ENCODE measurements at places on chromosomes 13 and 19.

DNA sequence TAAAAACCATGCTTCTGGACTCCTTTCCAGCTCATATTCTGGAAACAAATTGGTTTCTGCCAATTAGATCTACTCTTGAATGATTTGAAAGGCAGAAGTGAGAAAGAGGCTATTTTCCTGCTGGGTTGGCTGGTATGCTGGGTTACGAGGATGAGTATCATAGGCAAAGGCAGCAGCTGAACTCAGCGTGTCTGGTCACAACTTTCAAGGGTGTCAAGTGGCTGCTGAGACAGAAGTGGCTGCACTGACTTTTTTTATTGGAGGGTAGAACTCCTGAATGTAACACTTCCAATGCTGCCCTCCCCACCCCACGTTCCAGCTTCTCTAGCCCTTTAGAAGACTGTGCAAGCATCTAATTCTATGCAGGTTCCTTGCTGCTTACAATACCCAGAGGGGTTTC lies 8.3 kb upstream of the DZIP1 start:
- DNase-seq, result no peak

GRCh38 chr19:49767381-49767780 lies 580 bp downstream of the AP2A1 start:
- DNase-seq, result no peak

DNA sequence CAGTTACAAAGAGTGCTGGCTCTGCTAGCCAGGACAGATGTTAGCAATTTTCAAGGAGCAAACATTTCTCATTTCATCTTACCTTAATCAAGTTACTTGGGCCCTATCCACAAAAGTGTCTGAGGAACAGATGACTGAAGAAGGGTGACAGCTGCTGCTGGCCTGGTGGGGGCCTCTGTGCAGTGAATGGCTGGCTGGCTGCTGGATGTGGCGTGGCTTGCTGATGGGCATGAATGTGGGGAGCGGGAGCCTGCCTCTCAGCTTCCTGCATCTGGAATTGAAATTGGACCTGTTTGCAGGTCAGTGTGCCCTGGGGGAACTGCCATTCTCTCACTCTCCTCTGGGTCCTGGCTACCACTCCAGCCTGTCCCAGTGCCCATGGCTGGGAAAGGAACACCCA lies 94.7 kb downstream of the RGCC start:
- DNase-seq, result no peak

GRCh38 chr13:21542563-21542962 lies 61.4 kb downstream of the MICU2 start:
- no peak for DNase-seq

GRCh38 chr13:24675806-24676570 lies 4.2 kb upstream of the ATP12A start:
- no peak for DNase-seq

DNA sequence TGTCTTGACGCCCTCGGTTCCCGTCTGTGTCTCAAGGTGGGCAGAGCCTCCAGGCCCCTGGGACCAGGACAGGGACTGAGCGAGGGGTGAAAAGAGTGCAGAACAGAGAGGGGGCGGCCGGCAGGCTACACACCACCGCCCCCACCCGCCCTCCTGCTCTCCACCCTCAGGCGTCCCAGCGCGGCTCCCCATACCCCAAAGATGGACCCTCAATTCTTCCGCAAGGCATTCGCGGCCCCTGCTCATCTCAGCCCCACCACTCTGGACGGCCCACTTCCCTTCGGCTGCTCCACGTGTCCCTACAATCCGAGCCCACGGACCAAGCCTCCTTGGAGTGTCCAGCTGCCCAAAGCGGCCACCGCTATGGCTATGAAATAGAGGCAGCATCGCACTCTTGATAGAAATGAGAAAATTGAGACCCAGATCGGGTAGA lies 1.8 kb downstream of the KLF16 start:
- DNase-seq, result no peak

DNA sequence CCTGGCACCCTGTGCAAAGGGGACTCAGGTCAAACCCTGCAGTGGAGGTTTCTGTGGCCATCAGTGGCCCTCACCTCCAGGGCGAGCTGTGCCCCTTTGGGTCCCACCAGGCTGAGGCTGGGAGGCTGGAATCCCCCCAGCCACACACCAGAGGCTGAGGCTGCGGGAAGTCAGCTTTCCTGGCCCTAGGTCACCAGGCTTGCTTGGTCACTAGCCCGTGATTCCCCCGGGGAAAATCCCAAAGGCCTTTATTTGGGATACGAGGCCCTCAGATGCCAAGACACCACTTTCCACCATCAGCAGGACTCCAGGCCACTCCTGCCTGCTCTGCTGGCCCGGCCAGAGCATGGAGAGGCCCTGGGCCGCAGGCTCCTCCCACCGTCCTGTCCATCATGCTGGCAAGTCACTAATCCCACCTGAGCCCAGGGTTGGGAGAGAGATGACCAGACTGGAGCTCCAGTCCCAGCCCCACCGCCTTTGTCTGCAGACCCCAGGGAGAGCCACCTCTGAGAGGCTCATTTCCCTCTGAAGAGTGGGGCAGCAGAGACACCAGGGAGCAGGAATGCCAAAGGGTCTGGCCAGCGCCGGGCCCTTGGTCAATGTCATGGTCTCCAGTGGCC lies 4.7 kb downstream of the NKPD1 start:
- no peak for DNase-seq

GRCh38 chr13:91699863-91700262 lies 301.4 kb downstream of the GPC5 start:
- no peak for DNase-seq

GRCh38 chr19:4429771-4430171 lies 27.3 kb downstream of the CHAF1A start:
- DNase-seq, result no peak

DNA sequence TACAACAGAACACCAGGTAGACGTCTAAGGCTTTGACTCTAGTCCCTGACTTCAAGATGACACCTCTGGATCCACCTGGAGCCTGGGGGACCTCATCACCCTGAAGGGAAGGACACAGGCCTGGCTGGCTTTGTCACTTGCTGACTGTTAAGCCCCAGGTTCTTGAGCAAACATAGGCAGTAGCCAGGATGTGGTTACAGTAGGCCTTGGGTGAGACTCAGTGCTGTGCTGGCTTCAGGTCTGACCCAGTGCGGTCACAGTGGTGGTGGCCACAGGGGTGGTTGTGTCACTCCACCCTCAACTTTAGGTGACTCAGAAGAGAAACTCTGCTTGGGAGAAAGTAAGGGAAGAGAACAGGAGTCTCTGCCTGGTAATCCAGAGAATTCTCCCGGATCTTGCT lies 497.8 kb downstream of the UQCRFS1 start:
- DNase-seq, result no peak

- no peak for DNase-seq
These were observed 375.0 kb downstream of the PCDH9 start for GRCh38 chr13:66855131-66855530.

DNA sequence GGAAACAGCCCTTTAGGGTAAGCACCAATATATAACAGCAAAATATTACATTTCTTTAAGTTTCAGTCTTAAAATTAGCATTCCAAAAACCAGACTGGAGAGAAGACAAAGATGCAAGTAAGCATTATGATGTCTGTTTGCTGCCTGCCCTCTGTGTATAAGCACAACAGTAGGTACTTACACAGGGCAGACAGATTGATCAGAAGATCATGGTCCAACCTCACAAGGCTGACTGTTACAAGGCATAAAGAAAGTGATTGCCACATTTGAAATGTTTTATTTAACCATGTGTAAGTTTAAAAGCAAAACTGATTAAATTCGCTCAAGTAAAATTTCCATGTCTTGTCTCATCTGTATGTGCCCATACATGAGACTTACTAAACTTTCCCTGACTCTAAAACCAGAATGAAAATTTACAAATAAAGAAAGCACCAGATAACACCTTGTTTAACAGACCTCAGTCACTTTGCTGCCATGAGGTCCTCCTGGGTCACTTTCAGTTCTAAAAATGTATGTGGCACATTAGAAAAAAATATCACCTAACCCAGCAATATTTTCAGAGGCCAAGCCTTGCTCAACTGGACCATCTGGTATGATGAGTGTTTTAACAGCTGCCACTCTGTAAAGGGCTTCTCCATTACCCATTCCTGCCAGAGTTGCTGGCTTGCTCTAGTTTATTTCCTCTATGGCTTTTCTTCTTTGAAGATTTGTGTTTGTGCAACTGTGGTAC lies 297.0 kb downstream of the RBM26 start:
- DNase-seq, result no peak

- no peak for DNase-seq
These were observed 382.8 kb upstream of the ZNF507 start for GRCh38 chr19:31962561-31962996.

DNA sequence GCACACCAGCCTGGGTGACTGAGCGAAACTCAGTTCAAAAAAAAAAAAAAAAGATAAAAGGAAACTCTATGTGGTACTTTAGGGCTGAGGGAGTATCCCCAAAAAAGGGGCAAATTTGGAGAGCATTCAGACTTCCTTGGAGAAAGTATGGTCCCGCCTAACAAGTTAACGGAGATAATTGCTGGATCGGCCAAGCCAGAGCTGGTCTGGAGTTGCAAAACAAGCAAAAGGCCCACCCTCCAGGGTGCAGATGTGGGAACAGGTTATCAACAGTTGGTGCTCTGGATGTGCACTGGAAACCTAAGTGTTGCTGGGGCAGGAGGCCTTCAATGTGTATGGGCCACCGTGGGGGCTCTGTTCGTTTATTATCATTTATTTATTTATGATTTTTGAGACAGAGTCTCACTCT lies 2.8 kb downstream of the IQCN start:
- no peak for DNase-seq

- no peak for DNase-seq
These were observed 509.0 kb upstream of the MIR17HG start for GRCh38 chr13:90838317-90838960.

GRCh38 chr19:47657719-47658118 lies 48.8 kb downstream of the BICRA start:
- no peak for DNase-seq

GRCh38 chr13:27309967-27310598 lies 39.5 kb downstream of the RASL11A start:
- no peak for DNase-seq

GRCh38 chr13:95485045-95485517 lies 67.4 kb upstream of the CLDN10 start:
- no peak for DNase-seq

DNA sequence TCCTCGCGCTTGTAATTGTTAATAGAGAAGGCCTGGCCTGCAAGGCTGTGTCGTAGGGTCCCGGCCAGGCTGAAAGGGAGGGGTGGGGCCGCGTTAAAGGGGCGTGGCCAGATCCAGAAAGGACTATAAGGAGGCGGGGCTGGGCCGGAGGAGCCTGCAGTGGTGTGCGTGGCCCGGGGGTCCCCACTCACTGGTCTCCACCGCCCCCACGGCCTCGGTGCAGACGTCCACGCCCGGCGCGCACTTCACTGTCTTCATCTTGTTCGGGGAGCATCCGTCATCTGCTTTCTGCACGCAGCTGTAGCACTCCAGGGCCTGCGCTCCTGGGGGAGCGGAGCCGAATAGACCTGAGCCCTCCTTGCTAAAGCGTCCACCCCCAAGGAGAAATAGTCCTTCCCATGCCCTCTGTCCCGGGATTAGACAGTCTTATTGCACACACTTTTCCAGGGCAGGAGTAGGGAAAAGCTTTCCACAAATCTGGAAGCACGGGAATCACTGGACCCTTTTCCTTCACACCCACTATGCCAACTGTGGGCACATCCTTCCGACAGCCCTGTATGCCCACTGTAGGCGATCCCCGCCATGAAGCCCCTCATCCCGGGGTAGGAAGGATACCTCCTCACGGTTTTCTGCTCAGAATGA lies 1.2 kb downstream of the LYPD3 start:
- DNase-seq, result no peak

DNA sequence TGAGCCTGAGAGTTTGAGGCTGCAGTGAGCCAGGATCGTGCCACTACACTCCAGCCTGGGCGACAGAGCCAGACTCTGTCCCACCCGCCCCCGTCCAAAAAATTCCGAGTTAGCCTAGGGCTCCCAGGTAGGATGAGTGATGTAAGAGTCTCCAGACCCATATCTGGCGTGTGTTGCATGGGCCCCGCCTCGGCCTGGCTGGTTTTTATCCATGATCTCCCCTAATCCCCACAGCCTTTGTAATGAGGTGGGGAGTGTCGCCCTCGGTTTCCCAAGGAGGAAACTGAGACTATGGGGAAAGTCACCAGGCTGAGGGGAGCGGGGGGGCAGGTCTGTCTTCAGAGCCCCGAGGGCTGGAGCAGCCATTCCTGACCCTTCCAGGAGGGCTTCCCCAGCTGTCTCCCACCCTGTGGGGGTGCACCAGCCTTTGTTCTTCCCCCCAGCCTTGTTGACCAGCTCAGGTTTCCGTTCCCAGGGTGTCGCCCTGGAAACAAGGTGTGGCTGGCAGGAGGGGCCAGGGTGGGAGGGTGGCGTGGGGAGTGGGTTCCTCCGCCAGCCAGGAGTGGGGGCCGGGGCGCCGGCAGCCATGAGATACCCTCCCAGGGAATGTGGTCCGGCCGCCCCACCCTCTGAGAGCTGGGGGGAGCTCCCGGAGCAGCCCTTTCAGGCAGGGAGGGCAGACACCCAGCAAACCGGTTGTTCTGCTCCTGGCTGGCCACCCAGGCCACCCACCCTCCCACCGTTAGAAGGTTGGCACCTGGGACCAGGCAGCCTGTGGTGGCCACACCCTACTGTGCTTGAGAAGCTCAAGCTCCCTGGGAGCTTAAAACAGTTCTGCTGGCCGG lies 11.5 kb downstream of the MYH14 start:
- DNase-seq, result no peak

DNA sequence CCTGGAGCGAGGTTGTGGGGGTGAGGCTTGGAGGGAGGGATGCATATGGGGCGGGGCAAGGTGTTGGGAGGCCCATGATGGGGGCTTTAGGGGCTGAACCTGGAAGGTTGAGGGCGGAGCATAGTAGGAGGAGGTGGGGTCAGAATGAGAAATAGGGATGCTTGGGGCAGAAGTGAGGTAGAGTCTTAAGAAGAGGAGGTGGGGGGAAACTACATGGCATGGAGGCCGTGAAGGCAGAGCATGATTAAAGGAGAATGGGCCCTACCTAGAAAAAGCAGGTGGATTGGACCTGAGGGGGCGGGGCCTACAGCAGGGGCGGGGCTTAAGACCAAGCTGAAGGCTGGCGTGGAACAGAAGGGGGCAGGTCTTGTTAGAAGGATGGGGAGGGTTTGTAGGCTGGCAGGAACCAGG lies 799 bp downstream of the NR1H2 start:
- DNase-seq, result peak; percentile 65

DNA sequence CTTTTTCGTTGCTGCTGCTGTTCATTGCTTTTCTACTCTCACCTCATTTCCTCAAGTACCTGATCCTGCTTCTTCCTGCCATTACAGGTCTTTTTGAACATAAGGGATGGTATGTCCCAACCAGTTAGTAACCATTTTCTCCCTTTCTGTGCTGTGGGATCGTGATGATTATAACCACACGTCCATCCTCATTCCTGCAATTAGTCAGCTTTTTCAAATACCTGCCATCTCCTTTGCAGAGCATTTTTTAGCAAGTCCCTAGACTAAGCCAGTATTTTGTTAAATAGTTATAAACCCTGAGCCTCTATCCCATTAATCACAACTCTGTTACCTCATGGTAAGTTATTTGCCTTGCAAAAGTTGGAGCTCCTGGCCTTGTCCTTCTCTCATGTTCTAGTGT lies 109.2 kb downstream of the FNDC3A start:
- no peak for DNase-seq

Measured in activated CD4-positive, alpha-beta T cell treated with anti-CD3 and anti-CD28 coated beads, Interleukin-2, amount 50 U/mL, for 4 hours (primary cell).